Urothelium cell line (cell line): ENCODE measurements at places on chromosomes 3 and 15.

DNA sequence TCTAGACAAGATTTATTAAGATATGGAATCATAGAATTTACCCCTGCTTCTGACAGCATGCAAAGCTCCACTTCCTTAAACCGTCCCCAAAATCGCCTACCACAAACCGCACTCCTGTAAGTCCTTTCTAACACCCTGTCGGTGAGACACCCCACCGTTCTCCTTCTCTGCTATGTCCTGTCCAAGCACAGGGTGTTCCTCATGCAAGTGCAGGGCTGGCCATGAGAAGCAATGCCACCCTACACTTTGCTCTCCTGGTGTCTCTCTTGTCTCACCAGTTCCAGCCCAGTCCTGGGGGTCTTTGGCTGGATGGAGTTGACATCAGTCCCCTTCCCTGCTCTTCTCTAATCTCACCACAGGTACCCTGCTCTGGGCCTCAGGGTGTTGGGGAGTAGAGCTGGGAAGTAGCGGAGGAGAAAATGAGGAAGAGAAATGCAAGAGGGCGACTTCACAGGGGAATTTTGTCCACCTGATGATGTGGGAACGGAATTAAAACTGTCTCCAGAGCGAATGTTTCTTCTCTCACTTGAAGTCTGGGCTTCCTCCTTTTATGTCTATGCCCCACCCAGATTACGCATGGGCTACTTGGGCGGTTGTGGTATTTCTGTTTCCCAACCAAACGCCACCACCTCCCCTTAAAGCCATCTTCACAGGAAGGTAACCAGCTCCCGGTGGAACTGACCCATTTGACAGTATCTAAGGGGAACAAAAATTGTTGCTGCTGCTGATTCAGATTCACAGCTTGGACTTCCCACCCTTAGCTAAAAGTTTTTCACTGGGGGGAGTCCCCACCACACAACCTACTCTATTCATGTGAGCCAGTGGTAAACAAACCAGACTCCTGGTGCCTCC, 49.9 kb downstream of the CASR start:
- no peak for DNase-seq

GRCh38 chr3:100516838-100517237, 24.4 kb downstream of the TMEM45A start:
- no peak for DNase-seq

DNA sequence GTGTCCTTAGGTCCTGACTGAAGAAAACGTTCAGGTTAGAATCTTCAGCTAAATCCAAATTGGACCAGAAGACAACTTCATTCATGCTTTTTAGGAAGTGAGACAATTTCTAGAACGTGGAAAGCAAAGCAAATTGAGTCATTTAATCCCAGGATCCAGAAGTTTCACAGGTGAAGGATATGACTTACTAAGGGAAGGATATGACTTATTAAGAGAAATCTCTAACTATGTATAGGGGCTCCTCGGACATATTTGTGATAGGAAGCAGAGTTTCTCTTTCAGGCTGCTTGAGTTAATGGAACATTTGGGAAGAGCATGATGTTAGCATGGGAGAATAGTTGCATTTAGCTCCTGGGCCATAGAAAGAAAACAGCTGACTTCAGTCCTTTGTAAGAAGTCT, 16.1 kb upstream of the PLOD2 start:
- no peak for DNase-seq

DNA sequence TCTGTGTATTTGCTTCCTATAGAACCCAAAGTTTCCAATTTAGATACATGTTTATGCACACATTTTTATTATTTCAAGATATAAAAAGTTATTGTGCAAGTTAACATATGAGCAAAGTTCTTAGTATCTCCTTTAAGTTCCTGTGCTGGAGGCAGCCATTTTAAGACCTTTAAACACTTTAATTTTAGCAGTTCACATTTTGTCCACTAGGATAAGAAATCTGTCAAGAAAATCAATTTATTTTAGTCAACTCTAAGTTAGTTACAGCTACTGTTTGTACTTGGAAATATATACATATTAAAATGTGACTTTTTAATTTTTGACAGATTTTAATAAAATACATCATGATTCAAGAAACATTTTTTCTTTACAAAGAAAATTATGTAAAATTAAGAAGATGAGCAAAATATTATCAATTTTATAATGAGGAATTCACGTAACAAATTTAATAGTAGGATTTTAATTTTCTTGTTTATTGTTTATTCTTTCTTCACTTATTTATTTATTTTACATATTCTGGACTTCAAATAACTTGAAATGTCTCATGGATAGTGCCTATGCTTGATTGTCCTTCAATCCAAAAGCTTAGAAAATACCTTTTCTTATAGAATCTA, 402.6 kb upstream of the GBE1 start:
- DNase-seq: no peak

- DNase-seq: no peak
These were observed 1.9 kb downstream of the MINDY2 start for GRCh38 chr15:58773024-58773423.

DNA sequence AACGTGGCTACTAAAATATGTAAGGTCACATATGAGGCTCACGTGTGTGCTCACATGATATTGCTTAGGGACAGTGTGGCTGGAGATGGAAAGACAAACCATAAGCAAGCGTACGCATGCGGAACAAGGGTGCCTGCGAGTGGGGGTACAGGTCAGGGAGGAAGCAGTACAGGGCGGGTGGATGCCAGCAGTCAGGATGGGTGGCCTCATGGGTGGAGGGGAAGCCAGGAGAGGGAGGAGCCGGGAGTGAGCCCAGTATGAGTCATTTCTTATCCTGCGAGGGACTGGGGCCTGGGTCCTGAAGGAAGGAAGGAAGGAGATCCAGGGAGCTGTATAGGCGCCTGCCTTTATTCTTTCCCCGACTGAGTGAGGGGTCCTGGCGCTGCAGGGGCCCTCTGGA, 42.0 kb upstream of the CGNL1 start:
- peak; percentile 87 for DNase-seq

DNA sequence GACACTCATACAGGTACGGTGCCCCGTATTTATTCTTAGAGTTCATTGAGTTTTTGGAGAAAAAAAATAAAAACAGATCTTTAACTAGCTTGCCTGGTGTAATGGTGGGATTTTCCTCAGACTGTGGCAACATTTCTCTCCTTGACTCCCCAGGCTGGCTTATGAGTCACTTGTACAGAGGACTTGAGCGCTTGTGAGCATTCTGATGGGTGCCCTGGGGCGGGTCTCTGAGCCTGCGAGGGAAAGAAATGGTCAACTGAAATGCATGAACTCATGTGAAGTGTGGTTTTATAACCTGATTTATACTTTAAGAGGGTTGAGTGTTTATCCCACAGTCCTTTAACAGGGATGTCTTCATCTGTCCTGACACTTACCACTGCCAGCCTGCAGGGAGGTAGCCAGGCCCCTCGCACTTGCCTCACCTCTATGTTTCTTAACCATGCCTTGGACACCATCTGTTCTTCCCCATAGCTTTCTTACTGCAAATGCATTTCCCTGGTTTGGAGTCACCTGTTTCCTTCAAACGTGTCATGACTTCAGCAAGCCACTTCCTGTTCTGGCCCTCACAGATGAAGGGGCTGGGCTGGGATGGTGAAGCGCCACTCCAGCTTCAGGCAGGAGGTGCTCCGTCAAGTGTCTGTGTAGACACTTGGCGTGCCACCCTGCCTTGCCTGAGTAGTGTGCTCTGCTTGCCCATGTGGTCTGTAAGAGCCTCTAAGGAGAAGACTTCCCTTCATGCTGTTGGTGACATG, 118.7 kb downstream of the PDE8A start:
- DNase-seq: no peak

- no peak for DNase-seq
These were observed 58.1 kb upstream of the MYRIP start for GRCh38 chr3:39751286-39751685.

- no peak for DNase-seq
These were observed 73.4 kb downstream of the CPN2 start for GRCh38 chr3:194277786-194278130.

DNA sequence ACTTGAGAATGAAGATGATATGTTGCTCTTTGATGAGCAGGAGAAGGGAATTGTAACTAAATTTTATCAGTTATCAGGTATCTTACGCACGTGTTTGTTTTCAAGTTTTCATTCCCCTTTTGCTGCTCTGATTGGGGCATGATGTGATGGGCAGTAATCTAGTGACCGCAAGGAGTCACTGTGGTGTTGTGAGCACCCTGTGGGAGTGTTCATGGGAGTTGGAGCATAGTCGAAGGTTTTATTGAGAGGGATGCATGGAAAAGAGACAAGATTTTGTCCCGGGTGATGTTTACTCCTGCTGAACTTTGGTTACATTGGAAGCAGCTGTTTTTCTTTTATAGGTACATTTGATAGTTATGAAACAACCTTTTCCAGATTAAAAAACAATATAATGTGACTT, 2.1 kb downstream of the FAN1 start:
- DNase-seq: no peak

DNA sequence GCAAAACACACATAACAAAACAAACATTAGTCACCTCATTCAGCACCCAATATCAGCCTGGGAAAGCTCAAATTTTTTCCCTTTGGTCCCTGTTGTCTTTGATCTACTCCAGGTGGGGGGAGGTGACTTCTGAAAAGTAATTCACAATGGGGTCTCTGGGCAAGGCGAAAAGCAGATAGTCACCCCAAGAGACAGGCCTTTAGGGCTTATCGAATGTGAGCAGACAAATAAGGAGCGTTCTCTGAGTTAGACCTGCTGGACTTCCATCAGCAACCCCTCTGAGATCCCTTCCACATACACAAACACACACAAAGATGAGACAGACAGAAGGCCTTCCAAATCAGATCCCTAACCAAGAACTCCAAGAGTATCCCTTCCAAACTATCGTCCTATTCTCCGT, 171.0 kb upstream of the SMAD3 start:
- DNase-seq: no peak

DNA sequence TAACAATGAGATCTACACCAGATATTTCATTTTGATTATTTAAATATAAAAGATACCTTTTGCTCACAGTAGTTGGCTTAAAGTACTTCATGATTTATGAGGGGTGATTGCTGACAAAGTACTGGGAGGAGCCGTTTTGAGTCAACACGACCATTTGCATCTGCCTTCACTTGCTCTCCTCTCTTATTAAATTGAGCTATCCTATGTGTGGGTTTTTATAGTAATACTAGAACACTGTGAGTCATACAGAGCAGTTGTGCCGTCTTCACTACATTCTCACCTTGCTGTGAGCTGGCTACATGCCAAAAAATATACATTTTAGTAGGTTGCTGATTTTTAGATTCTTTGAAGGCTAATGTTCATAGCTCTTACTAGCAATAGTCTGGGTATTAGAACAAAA, 161.2 kb downstream of the ALCAM start:
- DNase-seq: peak; percentile 28
